ENCODE measurements at places on chromosomes 7 and 10. TPM values are rescaled to one million over a fixed set of nuclear protein-coding genes. Genes with fewer than 3 reads are reported as not detected.

Gene SLC16A9
- total RNA-seq, result 0.45 TPM

GRCh38 chr7:114317450-114318098, 97.0 kb upstream of the FOXP2 start:
- no peaks in the 10 kb centered on the region for H3K27me3 ChIP-seq
- no peak for DNase-seq
- H3K27ac ChIP-seq, result no peak overlapping the region
- no peaks in the 10 kb centered on the region for H3K4me1 ChIP-seq

GRCh38 chr7:116805100-116805544, 57.3 kb upstream of the CAPZA2 start:
- H3K36me3 ChIP-seq, result no peaks in the 10 kb centered on the region
- no peak for DNase-seq
- peaks cover 10% of the 10 kb centered on the region for H3K27me3 ChIP-seq
- no peak overlapping the region for H3K27ac ChIP-seq
- no peak overlapping the region for H3K4me3 ChIP-seq

- no peaks in the 10 kb centered on the region for H3K36me3 ChIP-seq
- no peaks in the 10 kb centered on the region for H3K27me3 ChIP-seq
- DNase-seq, result no peak
These were observed 154.2 kb downstream of the TSPAN12 start for GRCh38 chr7:120703585-120704240.

- H3K27ac ChIP-seq, result peak overlapping the region; percentile 77
- no peaks in the 10 kb centered on the region for H3K27me3 ChIP-seq
- H3K36me3 ChIP-seq, result peaks cover 8% of the 10 kb centered on the region
- DNase-seq, result no peak
- peak overlapping the region; percentile 30 for H3K4me3 ChIP-seq
These were observed 7.2 kb downstream of the ZKSCAN1 start for GRCh38 chr7:100022621-100023020.

DNA sequence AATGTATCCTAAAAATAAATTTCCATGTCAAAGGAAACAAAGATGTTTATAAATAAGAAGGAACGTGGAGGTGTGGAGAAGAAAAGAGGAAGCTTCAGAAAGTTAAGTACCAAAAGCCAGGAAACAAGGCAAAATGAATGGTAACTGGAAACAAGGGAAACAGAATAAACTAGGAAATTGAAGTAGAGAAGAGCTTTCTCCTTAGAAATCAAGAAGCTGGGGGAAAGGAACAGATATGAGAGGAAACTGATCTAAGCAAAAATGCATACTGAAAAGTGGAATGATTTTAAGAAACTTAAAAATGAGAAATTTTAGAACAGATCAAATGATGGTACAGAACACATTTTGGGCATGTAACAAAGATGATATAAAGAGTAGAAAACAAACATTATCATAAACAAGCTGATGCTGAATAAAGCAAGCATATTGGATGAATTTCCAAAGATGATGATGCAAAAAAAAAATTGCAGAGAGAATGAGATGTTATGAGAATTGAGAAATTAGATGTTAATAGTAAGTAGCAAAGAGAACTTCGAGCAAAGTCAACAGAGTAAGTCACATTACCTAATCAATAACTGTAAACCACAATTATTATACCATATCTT, 1.9 kb downstream of the BRAF start:
- H3K27me3 ChIP-seq, result no peaks in the 10 kb centered on the region
- DNase-seq, result no peak
- H3K27ac ChIP-seq, result no peak overlapping the region
- H3K4me1 ChIP-seq, result peaks cover 10% of the 10 kb centered on the region
- H3K36me3 ChIP-seq, result no peaks in the 10 kb centered on the region

GRCh38 chr7:91713669-91714068, 166.8 kb downstream of the MTERF1 start:
- no peaks in the 10 kb centered on the region for H3K4me1 ChIP-seq
- H3K36me3 ChIP-seq, result peaks cover 24% of the 10 kb centered on the region

- no peaks in the 10 kb centered on the region for H3K4me1 ChIP-seq
- no peaks in the 10 kb centered on the region for H3K36me3 ChIP-seq
- no peaks in the 10 kb centered on the region for H3K27me3 ChIP-seq
- H3K4me3 ChIP-seq, result no peak overlapping the region
These were observed 362.8 kb downstream of the THSD7A start for GRCh38 chr7:11469028-11469745.
